ENCODE measurements at places on chromosomes 6 and 20.

- DNase-seq, result no peak
Observed at GRCh38 chr6:129744201-129744879, 34.4 kb upstream of the ARHGAP18 start.

DNA sequence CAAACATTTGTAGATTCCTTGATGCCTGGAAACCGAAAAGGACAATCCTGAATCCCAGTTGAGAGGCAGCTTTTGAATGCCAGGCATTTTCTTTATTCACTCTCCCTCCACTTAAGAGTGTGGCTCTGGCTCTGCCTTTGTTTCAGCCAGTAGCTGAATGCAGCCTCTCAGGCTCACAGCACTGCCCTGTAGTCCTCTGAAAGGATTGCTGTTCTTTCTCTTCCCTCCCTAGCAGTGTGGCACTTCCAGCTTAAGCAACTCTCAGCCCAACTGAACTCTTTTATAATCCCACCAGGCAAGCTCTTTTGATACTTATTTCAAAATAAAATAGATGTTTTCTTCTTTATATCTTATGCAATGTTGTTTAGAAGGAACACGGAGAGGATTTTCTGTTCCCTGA lies 415.6 kb downstream of the GJA1 start:
- DNase-seq, result no peak

DNA sequence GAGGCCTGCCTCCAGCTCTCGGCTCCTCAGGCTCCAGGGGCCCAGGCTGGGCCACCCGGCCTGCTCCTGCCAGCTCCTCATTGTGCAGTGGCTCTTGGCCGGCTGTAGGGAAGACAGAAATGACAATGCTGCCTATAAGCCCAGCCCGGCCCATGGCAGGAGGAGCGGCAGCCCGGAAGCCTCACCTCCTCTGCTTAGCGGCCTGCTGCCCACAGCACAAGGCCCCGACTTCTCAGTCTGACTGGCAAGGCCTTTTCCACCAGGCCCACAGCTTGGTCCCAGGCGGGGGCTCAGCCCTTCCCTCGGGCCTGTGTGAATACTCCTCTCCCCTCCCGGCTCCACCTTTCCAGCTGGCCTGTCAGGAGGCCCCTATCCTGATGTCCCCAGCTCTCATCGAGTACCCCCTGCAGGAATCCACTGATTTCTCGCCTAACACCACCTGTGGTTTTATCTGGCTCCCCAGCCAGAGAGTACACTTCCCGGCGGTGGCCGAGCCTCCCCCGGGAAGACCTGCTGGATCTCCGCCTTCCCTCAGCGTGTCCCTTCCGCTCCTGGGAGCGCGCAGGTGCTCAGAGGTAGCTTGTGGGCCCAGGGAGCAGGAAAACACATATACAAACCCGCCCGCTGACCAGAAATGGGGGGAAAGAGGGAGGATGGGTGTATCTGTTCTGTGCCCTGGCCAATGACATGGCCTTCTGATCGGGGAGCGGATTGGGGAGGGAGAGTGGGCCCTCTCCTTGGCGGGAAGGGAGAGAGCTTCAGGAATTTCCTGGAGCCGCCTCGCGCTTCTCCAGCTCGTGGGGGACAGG lies 963 bp downstream of the DDRGK1 start:
- DNase-seq, result peak; percentile 15

DNA sequence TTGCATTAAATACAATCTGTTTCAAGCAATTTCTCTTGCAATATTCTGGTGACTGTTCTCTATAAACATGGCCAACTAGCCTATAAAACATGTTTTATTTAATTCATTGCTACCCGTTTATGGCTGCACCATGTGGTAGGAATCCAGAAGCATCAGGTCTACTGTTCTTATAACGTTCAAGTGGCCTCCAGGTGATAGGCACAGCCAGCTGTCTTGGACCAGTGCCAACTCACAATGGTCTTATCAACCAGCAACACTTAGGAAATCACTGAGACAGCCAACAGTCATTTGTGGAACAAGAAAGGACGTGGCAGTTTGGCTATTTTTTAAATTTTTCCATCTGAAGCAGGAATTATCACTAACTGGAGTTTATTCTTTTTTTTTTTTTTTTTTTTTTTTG lies 193.6 kb downstream of the NKAIN2 start:
- no peak for DNase-seq

DNA sequence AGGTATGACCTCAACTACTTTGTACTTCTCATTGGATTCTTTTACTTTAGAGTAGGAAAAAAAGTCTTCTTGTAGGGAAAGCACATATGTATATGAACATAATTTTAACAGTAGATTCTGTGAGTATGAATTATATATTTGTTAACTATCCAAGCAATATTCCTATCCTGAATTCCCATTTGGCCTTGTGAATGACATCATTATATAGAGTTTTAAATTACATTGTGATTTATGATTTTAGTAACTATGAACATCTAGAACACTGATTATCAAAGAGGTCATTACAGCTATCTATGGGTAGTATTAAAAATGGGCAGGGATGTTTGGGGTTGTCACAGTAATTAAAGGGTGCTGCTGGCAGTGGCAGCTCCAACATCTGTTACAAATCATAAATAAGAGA lies 163.9 kb upstream of the TFAP2D start:
- DNase-seq, result no peak

All from Calu3 (cell line).